ENCODE measurements at places on chromosomes 6 and 20.

GRCh38 chr6:8195714-8196102 is 93.4 kb upstream of the EEF1E1 start:
- no peak for DNase-seq

GRCh38 chr6:3456898-3457709 is at the start of gene SLC22A23:
Gene SLC22A23 (minus strand): TSS chr6:3457050. CDS start chr6:3456559, 491 bp downstream.
- peak; percentile 72 for DNase-seq

- no peak for DNase-seq
Measured at GRCh38 chr6:157424491-157425020, 43.6 kb downstream of the ZDHHC14 start.

- no peak for DNase-seq
Measured at GRCh38 chr6:166691199-166691598, 64.1 kb upstream of the RPS6KA2 start.

DNA sequence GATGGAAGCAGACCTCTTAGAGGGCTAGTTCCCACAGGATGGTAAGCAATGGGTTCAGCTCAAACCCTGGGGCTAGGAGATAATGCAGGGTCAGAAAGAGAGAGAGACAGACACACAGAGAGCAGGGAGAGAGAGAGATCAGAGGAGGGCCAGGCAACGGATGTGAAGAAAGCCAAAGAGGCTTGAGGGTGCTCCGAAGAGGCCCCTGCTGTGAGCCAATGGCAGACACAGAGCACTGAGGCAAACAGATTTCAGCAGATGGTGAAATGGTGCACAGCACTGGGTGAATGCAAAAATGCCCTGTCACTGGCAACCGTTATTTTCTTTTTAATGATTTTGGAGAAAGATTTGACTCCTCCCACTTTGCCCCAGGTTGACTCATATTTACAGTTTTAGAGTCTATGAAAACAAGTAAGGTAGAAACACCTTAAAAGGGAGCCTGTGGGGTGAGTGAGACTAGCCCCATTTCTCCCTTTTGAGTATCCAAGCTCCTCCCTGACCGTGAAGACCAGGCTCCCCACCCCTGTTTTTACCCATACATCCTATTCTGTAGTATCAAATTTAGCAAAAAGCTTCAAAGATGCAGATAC is 840 bp downstream of the DEFB132 start:
- DNase-seq = no peak

DNA sequence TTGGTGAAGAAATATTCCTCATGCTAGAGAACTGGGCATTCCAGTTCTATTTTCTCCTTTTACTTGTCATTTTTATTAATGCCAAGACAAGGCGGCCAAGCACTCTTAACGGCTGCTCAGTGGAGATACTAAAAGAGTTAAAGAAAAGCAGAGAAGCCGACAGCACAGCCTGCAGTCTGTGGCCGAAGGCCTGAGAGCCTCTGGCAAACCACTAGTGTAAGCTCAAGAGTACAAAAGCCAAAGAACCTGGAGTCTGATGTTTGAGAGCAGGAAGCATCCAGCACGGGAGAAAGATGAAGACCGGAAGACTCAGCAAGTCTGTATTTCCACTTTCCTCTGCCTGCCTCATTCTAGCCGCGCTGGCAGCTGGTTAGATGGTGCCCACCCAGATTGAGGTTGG is 167.1 kb upstream of the FUT9 start:
- no peak for DNase-seq

DNA sequence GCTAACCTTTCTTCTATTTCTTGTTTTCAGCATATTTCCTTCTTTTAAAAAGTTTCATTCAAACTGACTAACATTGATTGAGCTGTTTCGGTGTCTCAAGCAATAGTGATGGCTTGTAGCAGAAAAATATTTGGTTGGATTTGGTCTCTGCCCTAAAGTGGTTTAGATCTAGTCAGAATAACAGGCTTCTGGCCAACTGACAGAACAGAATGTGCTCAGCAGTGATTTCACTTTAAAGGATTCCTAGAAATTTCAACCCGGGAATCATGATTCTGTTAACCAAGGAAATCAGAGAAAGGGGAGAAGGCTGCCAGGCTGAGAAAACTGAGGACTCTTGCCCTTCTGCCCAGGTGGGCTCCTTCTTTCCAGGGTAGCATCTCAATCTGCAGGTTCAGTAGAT is 16.6 kb upstream of the GSTA1 start:
- DNase-seq = no peak

- DNase-seq = peak; percentile 83
Measured at GRCh38 chr20:36604952-36605398, 604 bp upstream of the RAB5IF start.

GRCh38 chr20:32527447-32528055 is 57.6 kb downstream of the NOL4L start:
- DNase-seq = no peak

- DNase-seq = no peak
Measured at GRCh38 chr6:161618831-161619454, 345.1 kb upstream of the AGPAT4 start.

GRCh38 chr6:42275376-42276033 is 57.8 kb upstream of the MRPS10 start:
- DNase-seq = no peak

DNA sequence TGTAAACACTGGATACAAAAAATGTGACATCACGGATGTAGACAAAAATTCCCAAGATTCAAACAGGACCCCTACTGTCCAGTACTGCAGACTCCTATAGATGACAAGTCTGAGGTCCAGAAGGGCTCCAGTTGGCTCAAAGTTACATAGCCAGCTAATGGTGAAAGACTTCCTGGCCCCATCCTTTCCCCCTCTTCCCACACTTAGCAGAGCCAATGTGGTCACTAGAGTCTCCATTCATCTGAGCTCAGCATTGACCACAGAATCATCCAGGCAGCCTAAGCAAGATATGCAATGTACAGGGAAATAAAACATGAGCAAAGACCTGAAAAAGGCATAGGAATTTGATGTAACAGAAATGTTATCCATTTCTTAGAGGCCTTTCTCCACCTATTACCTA is 180.5 kb downstream of the ADAT2 start:
- DNase-seq = no peak

DNA sequence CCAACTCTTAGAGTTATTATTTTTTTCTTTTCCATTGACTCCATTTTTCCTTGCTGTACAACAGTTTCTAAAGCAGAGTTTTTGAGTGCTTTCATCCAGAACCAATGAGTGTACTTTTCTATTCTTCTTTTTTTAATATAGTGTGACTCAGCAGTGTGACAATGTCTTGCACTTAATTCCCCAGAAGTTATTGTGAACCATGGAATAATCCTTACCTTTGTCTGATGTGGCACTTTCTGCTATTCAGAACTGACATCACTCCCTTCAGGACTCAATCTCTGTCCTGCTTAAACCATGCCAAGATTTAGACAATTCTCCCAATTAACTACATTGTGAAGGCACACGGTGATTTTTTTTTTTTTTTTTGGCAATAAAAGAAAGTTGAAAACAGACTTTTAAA is 41.5 kb downstream of the GRIK2 start:
- no peak for DNase-seq

DNA sequence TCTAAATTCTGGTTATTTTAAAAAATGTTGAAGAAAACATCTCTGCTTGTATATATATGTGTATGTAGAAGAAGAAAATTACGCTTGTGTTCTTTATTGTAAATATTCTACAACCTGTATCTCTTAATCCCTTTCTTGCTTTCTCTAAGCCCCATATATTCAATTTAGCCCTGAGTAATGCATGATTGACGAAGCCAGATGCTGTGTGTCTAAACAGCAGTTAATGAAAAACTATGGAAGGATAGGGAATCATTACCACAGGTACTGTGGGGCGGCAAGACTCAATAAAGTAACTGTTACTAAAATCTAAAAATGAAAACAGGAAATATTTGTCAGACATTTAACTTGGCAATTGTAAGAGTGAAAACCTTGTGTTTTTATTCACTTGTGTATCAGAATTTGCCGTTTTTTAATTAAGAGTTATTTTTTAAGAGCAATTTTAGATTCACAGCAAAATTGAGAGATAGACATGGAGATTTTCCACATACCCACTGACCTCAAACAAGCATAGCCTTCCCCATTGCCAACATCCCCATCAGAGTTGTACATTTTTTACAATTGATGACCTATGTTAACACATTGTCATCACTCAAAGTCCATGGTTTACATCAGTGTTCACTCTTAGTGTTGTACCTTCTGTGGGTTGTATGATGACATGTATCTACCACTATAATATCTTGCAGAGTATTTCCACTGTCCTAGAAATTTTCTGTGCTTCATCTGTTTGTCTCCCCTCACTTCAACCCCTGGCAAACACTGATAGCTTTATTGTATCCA is 76.7 kb downstream of the BCKDHB start:
- no peak for DNase-seq

- no peak for DNase-seq
Measured at GRCh38 chr6:169935348-169935718, 183.9 kb downstream of the ERMARD start.

DNA sequence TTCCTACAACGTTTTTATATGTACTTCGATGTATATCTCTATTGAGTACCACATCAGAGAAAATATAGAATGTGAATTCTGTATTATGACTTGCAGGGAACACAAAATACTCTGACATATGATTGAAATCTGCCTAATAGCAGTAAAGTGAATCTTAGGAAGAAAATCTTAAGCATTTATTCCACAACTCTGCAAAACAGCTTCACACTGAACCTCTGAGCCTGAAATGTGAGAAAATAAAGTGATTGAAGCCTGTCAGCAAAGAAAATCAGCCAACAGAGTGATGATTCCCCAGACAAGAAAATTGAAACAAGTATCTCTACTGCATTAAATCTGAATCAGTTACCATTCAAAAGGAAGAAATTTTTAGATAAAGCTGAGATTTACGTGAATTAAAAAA is 499.5 kb upstream of the RNF217 start:
- DNase-seq = no peak

DNA sequence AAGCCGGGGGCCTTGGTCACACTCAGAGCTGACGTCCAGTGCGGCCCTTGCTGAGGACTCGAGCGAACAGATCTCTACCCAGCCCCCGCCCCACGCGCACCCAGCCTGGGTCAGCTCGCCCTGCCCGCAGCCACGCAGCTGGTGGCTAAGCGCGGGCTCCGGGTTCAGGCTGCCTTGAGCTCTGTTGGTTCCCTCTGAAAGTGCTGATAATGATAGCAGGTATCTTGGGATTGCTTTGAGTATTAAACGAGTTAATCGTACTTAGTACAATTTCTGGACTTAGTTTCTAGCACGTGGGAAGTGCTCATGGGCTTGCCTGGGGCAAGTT is 88.1 kb upstream of the TGM3 start:
- no peak for DNase-seq
